ENCODE measurements at places on chromosomes 11 and 22.

DNA sequence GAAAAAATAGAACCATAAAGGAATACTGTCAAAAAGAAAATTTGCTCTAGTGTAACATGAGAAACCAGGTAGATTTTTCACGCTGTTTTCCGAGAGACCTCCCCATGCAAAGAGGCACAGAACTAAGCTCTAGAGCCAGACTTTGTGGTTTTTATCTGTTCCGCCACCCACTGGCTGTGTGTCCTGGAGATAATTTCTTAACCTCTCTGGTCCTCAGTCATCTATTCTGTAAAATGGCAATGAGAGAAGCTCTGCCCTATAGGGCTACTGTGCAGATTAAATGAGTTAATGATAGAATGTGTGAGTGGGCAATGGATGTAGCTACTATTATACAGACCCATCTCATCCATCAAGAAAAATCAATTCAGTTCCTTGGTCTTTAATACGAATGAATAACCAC is 9.4 kb upstream of the SIGIRR start:
- no peak for DNase-seq

- DNase-seq: no peak
These were observed 3.6 kb downstream of the SSH3 start for GRCh38 chr11:67306769-67307544.

- no peak for DNase-seq
These were observed 47.3 kb downstream of the CTTN start for GRCh38 chr11:70445605-70446004.

DNA sequence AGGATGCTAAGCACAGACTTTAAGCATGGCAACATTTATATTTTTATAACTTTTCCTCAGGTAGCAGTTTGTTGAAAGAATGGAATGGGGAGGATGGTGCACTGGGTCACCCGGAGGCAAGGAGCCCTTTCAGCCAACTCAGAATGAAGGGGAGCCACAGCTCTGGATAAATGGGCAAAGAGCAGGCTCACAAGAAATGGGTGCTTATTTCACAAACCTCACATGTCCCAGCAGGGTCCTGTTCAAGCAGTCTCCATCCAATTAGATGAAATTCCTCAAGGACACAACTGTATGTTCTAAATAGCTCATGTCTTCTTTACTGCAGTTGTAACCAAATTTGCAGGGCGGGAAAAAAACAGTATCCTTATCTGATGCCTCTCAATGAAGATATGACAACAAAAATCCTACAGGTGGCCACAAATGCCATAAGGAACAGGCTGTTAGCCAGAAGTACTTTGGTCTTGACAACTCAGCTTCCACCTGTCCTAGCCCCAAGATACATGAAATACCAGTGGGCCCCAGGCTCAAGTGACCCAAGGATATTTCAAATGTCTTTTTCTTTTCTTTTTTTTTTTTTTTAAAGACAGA is 48.2 kb downstream of the MAPK1 start:
- DNase-seq: no peak

DNA sequence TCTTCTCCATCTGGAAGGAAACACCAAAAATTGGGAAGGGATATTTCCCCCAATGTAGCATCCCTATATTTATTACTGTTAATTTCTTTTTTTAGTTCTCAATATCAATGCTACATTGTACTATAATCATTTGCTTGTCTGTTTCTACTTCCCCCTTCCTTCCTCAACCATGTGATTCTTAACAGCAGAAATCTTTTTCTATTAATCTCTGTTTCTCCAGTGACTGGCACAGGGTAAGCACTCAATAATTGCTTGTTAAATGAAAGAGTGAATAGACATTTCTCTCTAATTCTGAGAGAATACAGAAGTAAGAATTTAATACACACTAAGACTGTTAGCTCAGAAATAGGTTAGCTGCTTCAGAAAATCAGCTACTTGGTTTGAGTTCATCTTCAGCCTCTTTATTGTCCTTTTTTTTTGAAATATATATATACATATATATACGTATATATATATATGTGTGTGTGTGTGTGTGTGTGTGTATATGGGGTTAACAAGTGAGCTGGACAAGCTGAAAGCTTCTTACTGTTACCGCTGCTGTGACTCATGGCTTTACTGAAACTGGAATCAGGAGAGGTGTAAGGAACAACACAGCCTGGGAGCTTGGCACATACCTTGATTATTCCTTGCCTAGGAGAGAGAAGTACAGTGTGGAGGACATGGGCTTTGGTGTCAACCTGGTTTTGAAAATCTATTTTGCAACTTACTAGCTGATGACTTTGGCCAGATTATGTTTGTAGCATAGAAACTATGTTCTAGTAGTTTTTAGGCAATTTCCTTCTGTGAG is 26.2 kb upstream of the PDE3B start:
- no peak for DNase-seq

DNA sequence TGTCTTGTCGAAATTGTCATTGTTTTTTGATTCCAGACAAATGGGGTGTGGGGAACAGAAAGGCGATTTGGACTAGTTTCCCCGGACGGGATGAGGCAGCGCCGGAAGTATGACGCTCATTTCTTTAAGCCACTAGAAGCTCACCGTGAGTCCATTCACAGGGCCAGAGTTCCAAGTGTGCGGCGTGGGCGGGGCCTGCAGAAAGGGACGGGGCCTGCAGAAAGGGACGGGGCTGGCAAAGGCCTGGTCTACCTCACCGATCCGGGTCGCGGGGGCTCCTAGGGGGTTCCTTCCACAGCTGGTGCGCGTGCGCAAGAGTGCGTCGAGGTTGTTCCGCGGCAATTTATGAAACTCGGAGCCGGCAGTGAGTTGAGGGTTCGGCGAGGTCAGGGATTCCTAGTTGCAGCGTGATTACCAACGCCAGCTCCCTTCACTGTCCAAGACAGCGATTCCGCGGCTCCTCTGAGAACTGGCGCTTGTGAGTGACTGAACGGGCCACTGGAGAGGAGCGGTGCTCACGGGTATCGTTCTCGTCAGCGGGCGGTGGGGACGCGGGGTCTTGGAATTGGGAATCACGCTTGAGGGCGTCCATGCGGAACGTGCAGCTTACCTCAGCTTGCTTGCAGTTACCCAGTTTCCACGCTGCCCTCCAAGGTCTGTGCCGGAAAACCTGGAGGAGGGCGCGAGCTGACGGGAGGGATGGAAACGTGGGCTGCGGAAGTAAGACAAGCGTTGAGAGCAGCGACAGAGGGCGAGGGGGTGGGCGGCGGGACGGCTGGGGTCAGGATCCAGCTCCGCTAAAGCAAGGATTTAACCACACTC is at the start of gene ZNF215:
Gene ZNF215, plus strand, starts transcription at position 219 of the 822 bp plus-strand sequence. CDS start 5,847 bp downstream, outside the sequence.
- peak; percentile 78 for DNase-seq

DNA sequence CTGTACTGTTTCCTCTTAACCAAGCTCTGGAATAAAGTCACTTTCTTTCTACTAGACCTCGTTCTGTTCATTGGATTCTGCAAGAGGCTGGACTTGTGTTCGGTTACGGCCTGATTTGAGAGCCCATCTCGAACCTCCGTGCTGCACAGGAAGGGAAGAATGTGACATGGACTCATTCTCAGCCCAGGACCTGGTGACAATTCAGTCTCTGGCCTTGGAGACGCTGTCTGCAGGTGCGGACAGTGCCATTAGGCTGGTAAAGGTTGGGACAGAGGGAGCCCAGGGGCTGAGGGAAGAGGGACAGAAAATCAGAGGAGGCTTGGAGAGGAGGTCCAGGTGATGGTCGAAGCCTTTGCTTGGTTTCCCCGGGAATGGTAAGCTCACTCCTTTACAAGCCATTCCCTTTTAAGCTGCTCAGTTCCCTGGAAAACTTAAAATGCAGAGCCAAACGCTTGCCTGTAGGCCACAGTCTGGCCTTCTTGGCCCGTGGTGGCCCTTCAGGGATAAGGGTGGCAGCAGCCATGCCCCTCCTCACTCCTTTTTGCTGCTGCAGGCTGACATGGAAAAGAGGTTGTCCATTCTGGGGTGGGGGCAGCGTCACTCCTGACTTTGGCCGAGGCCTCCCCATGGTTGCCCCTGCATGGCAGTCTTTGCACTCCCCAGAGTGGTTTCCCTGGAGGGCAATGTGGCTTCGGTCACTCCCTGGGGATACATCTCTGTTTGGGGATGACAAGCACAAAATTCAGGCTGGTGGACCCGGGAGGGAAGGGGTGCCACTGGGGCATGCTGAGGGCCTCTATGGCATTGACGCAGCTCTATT is 52.3 kb downstream of the SHISAL1 start:
- DNase-seq: no peak

- no peak for DNase-seq
These were observed 40.1 kb downstream of the EIF4ENIF1 start for GRCh38 chr22:31449506-31449905.

Measured in neuronal stem cell (in vitro differentiated cells).